ENCODE measurements at places on chromosomes 11 and 22.

GRCh38 chr11:61949169-61950034, 749 bp upstream of the BEST1 start:
- peak; percentile 70 for DNase-seq

DNA sequence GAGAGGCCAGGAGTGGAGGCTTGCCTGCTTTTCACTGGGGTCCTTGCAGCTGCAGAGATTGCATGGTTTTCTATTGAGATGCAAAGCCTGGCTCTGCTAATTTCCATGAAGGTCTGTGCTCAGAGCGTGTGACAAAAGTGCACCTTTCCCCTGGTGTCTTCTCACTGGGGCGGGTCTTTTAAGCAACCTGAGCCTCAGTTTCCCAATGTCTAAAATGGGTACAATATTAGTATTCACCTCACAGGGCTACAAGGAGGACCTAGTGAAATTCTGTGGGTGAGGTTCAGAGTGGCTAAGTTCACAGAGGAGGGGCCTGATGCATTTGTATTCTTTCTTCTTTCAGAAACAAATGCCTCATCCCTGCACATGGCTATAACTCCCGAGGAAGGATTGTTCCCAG, 20.3 kb downstream of the PPM1F start:
- DNase-seq = no peak

DNA sequence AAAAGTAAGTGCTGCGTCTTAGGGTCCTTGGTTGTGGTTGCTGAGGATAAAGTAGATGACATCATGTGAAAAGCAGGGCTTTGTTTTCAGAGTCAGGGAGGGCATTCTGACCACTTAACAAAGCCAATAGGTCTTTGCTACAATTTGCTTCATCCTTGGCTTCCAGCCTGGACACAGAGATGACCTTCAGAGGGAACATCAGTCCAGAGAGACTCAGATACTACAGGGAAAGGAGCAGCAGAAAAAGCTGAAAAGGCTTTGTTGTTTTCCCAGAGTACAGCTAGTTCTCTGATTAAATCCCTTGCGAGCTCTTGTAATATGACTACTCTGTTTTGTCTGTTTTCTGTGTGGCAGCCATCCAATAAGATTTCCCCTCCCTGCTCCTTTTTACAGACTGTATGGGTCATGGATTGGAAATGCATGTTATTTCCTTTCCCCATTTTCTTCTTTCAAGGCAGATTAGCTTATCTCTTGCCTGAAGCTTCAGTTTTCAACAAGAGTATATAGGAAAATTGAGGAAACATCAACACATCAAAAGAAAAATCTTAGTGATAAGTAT, 31.9 kb downstream of the ATG13 start:
- no peak for DNase-seq

GRCh38 chr22:37753746-37754145, 54.0 kb upstream of the GCAT start:
- DNase-seq = no peak

GRCh38 chr11:71998061-71998460, 648 bp upstream of the IL18BP start:
- no peak for DNase-seq

DNA sequence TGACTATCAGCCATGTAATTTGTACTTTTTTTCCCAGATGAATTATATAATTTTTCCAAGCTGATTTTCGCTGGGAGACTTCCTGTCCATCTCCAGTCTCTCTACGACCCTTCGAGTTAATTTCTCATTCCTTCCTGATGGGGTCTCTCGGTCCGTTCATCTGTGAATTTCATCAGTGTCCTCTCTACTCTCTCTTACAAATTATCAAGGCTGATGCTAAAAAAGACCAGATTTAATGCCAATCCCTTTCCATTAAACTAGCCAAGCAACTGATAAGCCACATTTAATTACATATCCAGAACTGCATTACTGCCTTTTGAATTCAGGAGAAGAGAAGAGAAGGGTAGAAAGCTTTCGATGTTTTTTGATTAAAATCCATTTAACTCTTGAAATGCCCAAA, 25.8 kb downstream of the VSIG10L2 start:
- no peak for DNase-seq

GRCh38 chr11:44927174-44927661, 23.5 kb downstream of the TP53I11 start:
- peak; percentile 68 for DNase-seq

DNA sequence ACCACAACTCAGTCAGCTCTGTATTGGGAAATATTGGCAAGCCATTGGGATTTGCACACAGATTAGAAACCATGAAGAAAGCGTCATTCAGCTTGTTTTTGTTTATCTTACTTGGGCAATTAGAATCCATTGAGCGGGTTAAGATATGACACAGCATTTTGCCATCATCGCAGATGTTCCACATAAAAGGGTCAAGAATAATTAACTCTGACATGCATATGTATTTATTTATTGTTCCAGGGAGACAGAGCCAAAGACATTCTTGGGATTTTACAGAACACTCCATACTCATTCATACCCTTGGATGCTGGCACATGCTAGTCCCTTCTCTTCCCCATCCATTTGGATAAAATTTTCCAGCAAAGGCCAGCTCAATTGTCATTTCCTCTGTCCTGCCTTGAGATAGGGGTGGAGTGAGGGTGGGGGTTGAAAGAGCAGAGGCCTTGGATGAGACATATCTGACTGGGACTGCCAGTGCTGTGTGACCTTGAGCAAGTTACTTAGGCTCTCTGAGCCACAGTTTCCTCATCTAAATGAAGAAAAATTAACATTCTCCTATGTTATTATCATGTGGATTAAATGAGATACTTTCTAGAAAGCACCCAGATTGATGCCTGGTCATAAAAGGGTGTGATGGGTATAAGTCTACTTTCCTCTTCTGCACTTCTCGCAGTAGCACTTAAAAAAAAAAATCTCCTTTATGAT, 179.7 kb downstream of the RRAS2 start:
- DNase-seq = no peak

DNA sequence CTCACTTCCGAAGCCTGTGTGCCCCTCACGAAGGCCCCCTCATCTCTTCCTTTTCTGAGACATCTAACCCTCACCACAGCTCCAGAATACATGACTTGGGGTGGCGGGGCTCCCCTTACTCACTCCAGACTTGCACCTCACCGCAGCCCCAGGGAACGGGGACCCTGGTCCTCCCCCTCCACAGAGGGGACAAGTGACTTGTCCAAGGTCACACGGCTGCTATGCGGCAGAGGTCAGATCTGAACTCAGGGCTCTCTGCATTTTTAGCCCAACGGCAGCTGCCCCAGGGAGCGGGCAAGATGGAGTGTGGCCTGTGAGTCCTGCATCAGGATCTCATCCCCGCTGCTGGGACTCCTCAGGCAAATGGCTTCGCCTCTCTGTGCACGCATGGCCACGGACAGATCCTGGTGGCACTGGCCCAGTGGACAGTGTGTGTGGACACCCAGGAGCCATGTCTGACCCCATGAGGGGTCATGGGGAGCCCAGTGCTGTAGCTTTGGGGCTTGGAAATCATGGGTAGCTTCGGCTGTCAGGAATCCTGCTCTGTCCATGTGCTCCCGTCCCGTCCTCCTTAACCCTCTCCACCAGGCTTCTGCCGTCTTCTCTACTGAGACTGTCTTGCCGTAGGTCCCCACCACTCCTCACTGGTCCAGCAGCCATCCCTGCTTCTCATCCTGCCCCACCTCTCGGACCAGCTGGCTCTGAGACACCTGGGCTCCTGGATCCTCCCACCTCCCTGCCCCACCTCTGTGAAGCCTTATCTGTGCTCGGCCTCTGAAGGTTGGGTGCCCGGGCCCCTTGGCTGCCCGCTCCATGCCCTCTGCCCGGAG, 48.0 kb upstream of the CARS1 start:
- DNase-seq = no peak

GRCh38 chr11:18485913-18486528, 30.4 kb downstream of the LDHAL6A start:
- DNase-seq = no peak

DNA sequence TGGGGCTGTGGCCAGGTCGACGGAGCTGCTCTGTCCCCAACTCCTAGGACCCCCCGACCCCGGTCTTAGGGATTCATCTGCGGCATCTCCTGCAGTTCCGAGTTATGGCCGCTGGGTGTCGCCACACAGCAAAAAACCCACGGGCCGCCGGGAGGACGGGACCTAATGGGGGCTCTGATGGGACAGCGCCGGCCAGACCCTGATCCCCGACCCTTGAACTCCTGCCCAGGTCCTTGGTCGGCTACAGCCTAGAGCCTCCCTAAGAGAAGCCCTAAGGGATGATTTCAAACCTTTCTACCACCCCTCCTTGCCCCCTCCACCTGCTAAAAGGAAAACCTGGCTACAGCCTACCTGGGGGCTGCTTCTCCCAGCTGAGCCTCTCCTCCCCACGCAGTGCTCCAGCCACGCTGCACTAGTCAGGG, 30.8 kb upstream of the LRRC10B start:
- peak; percentile 62 for DNase-seq

DNA sequence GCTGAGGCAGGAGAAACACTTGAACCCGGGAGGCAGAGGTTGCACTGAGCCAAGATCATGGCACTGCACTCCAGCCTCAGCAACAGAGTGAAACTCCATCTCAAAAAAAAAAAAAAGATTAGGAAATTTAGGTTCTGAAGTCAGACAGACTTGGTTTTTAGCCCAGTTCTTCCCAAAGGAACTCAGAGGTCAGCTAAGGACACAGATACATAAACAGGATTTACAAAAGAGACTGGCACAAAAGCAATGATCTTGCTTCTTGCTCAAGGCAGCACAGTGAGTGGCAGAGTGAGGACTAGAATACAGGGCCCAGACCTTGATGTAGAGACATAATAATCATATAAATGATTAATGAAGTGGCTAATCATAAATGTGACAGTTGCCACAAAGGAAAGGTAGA, 25.4 kb upstream of the RRAS2 start:
- DNase-seq = no peak

- DNase-seq = no peak
Measured at GRCh38 chr11:27024865-27025264, 15.8 kb upstream of the BBOX1 start.

DNA sequence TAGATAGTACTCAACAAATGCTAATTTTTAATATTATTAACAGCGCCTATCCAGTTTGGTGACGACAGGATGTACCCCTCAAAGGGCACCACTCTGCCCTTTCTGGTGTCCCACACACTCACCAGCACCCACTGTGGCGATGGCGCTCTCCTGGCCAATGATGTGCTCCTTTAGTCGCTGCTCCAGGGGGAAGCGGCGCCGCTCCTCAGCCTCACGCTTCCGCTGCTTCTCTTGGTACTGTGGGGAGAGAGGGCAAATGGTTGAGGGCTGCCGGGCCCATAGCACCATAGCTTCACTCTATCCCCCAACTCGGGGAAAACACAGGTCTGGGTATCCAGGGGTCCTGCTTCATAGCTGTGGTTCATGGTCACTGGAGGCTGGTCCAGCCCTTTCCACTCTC, 73.0 kb upstream of the PHOX2A start:
- no peak for DNase-seq

- DNase-seq = no peak
Measured at GRCh38 chr11:118051611-118052461, 25.0 kb upstream of the TMPRSS4 start.

DNA sequence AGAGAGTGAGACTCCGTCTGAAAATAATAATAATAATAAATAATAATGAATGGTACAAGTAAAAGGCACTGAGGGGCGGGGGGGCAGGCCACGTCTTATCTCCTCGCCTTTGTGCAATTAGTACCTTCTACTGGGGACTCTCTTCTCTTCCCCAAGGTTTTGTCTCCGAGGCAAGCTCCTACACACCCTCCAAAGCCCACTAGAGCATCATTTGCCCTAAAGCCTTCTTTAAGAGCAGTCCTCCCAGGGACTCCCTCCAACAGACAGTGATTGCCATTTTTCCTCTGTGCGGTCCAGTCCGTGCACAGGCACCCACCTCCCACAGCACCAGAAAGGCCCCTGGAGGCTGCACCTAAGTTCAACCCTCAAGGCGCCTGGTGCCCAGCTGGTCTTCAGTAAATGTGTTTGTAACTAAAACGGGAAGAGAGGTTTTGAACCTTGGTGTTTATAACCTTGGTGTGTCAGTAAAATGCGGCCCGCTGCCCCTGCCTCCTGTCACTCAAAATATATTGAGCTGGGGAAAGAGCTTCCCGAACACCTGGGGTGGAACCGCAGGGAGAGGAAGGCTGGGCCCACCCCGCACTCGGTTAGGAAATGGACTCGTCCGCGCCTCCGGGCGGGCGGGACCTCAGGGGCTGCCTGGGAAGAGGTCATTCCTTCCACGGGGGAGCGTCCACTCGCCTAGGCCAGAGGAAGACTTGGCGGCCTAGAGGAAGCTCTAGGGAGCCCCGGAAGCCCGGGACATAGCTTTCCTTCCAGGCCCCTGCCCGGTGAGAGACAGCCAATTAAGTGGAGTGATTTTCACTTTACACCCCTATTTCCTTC, 4.7 kb upstream of the KDELR3 start:
- DNase-seq = no peak

GRCh38 chr11:1167256-1167655, 9.5 kb downstream of the MUC5AC start:
- no peak for DNase-seq

- DNase-seq = no peak
Measured at GRCh38 chr22:48660790-48661740, 1166.6 kb downstream of the BRD1 start.

DNA sequence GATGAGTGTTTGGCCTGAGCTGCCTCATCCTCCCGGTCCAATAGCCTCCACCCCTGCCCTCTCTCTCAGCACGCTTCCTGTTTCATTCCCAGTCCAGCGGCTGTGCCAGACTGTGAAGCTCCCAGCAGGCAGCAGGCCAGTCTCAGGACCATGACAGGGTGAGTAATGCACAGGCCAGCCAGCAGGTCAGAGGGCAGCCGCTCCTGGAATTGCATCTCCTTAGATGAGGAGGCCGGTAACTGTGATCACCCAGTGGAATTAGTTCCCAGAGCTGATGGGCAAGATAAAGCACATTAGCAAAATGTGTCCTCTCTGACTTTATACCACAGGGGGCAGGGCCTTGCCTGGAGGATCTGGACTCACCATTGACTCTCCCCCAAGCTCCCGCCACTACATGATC, 251.2 kb downstream of the ETS1 start:
- no peak for DNase-seq

DNA sequence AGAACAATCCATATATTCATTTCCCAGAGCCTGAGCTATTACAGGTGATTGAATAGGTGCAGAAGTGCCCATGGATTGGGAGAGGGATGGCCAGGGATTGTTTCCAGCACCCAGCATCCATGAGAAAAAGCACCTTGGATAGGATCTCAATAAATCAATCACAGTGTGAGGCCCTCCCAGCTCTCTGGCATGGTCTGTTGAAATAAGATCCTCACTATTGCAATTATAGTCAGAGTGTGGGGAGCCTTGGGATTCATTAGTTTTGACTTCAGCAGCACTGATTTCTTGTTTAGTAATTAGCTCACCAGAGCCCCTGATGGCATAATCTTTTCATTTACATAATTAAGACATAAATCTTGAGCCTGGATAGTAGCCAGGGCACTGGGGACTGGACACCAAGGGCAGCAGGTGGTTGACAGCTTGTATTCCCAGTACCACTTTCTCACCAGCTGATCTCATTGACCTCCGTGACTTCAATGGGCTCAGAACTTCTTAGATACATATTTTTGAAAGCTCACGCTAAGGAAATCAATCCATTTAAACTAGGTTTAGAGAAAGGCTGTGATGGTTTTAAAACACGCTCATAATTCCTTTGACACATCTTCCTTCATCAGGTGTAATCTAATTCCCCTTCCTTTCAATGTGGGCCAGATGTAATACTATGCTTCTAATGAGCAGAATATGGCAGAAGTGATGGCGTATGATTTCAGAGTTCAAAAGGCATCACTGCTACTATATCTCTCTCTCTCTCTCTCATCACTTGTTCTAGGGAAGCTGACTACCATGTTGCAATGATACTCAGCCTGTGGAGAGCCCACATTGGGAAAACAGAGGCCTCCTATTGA, 22.1 kb upstream of the DRD2 start:
- DNase-seq = no peak
